Central memory CD4-positive, alpha-beta T cell (primary cell): ENCODE measurements at places on chromosomes 2 and 18.

GRCh38 chr18:55443776-55444175 is 144.2 kb downstream of the TCF4 start:
- DNase-seq: no peak

- DNase-seq: no peak
Observed at GRCh38 chr2:39620067-39620466, 45.6 kb upstream of the TMEM178A start.

- DNase-seq: no peak
Observed at GRCh38 chr2:8352296-8352695, 329.6 kb upstream of the ID2 start.

DNA sequence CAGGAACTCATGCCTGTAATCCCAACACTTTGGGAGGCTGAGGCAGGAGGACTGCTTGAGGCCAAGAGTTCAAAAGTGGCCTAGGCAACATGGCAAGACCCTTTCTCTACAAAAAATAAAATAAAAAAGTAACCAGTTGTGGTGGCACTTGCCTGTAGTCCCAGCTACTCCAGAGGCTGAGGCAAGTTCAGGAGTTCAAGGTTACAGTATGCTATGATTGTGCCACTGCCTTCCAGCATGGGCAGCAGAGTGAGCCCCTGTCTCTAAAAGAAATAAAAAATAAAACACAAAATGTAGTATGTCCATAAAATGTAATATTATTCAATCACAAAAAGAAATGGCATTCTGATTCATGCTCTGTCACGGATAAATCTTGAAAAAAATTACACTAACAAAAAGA is 11.9 kb downstream of the INO80C start:
- DNase-seq: no peak

DNA sequence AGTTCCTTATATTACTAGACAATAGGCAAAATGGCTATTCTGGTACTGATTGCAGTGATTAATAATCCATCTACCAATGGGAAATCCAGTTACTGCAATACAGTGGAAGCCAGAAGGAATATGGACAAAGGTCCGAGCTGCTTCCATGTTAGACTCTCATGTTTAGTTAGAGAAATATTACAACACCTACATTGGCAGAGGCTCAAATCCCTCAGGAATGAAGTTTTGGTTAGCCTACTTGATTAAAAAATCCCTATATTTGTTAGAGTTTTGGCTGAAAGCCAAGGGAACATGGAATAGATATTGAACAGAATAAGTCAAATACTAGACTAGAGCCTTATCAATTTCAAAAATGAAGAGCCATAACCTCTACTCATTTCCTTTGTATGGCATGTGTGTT is 48.5 kb downstream of the ARL6IP6 start:
- DNase-seq: no peak

GRCh38 chr2:232350804-232351685 is 27.5 kb upstream of the ALPP start:
- DNase-seq: no peak

DNA sequence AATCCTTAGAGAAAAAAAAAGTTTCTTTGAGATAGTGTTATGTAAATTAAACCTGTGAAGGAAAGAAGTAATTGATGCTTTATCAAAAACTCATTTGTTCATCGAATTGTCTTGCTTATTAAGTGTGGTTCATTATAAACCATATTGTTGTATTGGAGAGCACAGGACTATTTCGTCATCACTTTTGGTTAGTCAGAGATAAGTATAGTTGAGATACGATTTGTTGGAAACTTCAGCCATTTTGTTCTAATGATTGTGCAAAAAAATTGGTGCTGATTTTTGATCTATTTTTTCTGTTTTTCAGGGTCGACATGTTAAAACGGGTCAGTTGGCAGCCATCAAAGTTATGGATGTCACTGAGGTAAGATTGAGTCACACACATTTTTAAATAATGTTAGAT is 92.9 kb downstream of the MAP4K4 start:
- DNase-seq: no peak

GRCh38 chr2:23478933-23479683 is 94.1 kb downstream of the KLHL29 start:
- DNase-seq: no peak

- DNase-seq: no peak
Observed at GRCh38 chr2:196262606-196263005, 91.2 kb upstream of the STK17B start.

- no peak for DNase-seq
Observed at GRCh38 chr2:46086578-46087070, 210.6 kb upstream of the EPAS1 start.

GRCh38 chr2:238570926-238571325 is 144.2 kb downstream of the ASB1 start:
- DNase-seq: no peak

DNA sequence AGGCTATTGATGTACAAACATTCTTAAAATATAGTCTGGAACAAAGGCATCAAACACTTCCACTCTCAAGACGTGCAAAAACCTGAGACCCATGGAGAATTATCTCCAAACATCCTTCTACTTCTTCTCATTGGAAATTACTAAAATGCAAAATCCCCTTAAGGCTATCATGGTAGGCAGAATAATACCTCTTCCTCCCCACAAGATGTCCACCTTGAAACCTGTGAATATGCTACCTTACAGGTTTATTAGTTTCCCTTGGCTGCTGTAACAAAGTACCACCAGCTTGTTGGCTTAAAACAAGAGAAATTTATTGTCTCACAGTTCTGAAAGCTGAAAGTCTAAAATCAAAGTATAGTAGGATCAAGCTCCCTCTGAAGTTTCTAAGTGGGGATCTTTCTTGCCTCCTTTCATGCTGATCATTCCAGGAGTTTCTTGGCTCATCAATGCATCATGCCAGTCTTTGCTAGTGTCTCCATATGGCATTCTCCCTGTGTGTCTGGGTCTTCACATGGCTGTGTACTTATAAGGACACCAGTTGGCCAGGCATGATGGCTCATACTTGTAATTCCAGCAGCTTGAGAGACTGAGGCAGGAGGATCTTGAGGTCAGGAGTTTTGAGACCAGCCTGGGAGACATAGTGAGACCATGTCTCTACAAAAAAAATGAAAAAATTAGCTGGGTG is 163.7 kb upstream of the NCK2 start:
- no peak for DNase-seq

DNA sequence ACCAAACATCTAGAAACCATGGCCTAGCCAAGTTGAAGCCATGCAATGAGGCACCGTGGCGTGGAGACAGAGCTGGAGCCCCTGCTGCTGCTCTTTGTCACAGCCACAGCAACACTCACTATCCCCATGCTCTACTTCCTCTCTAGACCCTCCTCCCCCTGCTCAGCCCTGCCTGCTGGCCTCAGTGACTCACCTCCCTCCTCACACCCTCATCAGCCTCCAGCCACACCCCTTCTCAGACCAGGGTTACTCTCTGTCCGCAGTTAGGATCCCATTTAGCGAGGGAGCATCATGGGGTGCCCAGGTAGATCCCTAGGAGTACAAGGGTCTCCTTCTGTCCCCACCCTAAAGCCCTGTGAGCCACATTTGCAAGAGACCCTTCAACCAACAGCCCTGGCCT is 25.4 kb upstream of the SOX11 start:
- DNase-seq: no peak

DNA sequence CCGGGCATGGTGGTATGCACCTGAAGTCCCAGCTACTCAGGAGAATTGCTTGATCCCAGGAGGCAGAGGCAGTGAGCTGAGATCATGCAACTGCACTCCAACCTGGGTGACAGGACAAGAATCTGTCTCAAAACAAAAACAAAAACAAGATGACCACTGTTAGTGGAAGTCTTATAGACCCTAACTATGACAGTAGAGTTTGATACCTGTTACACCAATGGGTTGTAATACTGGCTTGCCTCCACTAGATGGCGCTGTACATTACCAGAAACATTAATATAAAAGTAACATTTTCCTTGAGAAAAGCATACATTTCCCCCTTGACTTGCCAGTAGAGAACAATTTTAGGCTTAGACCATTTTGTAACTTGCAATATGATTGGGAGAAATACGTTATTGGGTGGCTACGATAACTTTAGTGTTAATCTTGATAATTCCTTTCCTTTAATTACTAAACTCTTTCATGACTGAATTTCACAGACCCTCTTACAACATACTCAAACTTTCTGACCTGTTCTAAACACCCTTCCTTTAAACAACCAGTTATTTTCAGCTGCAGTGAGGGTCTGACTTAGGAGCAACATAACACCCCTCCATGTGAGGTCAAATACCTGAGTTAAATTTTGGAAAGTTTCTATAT is 19.5 kb downstream of the SLC25A52 start:
- peak; percentile 23 for DNase-seq

GRCh38 chr2:218129458-218130135 is 3.8 kb downstream of the CXCR2 start:
- DNase-seq: no peak

DNA sequence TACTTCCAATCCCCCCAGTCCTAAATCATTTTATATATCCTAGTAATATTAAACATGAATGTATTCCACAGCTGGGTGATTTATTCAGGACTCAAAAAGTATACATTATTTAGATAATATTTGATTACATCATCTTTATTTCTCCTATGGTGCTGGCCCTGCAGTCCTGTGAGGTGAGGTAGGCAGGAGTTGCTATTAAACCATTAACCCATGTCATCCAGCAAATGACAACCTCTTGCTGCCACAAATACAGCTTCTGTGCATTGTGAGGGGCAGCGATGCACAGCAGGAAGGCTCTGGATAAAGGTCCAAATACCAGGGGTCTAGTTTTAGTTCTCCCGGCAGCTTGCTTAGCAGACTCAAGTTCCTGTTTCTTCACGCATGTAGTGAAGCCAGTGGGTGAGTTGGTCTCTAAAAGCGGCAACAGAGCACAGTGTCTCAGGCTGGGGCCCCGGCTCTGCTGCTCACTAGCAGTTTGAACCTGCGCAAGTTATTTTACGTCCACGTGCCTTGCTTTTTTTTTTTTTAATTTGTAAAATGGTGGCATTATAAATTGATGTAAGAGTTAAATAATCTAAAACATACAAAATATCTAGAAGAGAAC is 36.1 kb downstream of the INSIG2 start:
- no peak for DNase-seq

DNA sequence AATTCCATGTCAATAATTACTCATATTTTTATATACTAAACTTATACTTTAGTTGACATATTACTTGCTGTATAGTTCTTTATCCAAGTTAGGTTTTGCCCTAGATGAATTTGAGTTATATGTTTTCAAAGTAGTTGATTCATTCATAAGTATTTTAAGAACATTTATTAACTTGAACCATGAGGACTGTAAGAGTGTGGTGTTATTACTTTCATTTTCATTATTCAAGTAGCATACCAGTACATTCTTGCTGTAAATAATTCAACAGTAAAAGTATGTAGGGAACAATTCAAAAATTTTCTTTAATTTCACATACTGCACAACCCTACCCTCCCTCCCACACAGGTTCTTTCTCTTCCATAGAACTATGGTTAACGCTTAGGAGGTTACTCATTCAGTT is 75.4 kb downstream of the ANKRD12 start:
- DNase-seq: no peak

DNA sequence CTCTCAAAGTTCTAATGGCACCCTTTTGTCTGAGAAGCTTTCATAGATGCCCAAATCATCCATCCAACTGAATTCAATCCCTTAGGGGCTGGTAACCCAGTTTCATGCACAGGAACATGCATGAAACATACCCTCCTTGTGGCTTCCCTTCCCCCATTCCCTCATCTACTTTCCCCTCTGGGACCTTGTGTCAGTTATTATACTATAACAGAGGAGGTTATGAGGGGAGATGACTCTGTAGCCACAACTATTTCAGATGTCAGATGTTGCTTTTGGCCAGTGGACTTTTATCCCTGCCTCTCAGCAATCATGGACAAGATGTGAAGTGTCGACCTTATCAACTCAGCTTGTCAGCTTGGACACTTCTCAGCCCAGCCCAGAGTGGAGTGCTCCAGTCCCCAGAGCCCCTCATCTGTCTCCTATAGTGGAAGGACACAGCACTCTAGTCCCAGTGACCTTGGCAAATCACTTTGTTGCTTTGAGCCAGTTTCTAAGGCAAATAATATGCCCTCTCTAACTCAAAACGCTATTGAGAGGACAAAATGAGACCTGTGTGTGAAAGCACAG is 8.4 kb downstream of the DHRS9 start:
- DNase-seq: no peak

- DNase-seq: no peak
Observed at GRCh38 chr2:181916726-181917718, 25.5 kb downstream of the ITPRID2 start.

DNA sequence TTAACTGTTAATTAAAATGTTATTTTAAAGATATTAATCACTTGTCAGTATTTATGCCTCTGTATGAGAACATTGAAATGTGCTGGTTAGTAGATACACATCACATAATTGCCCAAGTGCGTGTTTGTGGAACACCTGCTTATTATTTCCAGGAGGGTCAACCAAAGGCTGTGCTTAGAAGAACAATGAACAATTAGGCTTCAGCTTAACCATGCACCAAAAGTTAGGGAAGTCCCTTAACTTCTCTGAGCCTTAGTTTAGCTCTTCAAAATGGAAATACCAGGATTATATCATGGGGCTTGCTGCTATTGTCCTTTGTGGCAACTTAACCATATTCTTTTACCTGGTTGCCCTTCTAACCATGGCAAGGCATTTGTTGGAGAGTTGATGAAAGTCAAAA is 43.0 kb upstream of the PLA2R1 start:
- DNase-seq: no peak

- no peak for DNase-seq
Observed at GRCh38 chr2:149185942-149186490, 144.4 kb upstream of the LYPD6 start.

- no peak for DNase-seq
Observed at GRCh38 chr2:38690499-38691420, 24.8 kb downstream of the GALM start.

DNA sequence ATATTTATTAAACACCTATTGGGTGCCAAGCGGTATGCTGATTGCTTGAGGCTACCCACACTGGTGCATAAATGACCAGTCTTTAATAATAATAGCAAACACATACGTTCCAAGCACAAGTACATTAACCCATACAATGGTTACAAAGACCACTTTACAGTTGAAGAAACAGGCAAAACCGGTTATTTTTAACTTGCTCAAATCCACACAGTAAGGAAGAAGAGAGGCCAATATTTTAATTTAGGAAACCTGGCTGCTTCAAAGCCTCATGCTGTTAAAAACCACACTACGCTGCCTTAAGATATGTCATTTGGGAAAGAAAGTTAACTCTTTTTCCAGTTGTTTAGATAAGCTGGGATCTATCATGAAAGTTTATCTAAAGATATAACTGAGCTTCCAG is 2.4 kb upstream of the IMPA2 start:
- no peak for DNase-seq

- no peak for DNase-seq
Observed at GRCh38 chr2:216915557-216916150, 55.8 kb upstream of the TNP1 start.

DNA sequence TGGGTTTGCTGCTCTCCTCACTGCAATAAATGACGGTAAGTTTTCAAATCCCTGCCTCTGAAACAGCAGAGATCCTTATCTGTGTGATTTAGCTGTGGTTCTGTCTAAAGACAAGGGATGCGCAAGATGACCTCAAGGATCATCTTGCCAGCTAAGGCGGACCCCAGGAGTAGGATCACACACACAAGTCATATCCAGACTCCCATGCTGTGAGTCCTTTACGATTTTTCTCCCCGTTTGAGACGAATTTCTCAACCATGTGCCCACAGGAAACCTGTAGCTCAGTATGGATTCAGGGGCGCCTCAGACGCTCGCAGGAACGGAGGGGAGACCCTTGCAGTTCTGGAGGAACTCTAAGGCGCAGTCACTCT is 11.1 kb upstream of the DCTN1 start:
- no peak for DNase-seq

- no peak for DNase-seq
Observed at GRCh38 chr2:241273210-241274020, 42.1 kb downstream of the HDLBP start.
